ENCODE measurements at places on chromosomes 6 and 20. TPM values are rescaled to one million over a fixed set of nuclear protein-coding genes. Genes with fewer than 3 reads are reported as not detected.
A peak's percentile ranks its signal among the peaks of the same experiment; 100 is the strongest.

DNA sequence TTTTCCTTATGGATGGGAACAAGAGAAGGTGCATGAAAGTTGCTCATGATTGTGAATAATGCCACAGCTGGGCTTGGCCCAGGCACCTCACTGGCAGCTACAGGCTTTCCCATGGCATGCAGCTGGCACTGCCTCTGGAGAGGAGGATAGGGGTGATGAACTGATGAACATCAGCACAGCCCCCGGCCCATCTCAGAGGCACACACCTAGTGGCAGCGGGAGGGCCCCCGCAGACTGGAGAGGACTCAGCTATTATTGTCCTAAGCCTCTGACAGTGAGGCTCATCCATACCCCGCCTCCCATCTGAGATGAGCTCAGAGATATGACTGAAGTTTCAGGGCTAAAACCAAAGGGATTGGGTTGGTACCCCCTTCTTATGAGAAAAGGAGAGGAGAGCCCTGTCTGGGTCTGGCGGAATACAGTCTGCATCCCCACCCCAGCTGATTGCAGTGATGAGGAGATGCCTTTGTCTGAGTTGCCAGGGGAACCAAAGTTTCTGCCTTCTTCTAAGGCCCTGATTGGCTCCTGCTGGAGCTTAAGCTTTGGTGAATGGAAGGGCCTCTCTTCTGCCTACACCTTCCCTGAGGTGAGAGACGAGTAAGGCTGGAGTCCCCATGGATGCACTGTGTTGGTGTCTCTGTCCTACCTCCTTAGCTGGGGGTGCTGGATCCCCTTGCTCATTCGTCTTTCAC is 27.6 kb upstream of the EPB41L1 start:
- DNase-seq: no peak

DNA sequence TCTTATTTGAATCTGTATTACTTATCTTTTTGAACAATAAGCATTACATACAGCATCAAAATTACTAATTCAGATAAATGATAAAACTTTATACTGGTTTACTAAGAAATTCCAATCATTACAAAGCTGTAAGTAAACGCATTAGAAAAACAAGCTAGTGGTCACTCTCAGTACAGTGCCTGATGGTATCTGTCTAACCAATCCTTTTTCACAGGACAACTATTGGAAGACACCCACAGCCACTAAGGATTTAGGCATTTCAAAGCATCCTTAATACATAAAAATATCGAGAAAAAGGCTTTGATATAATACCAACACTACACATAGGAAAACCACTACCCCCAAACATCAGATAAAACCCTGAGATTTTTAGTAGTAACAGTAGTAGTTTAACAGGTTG is 2.6 kb downstream of the CD164 start:
- DNase-seq: peak; percentile 49

- DNase-seq: no peak
Observed at GRCh38 chr6:130473886-130474285, 108.1 kb downstream of the TMEM200A start.

- peak; percentile 82 for DNase-seq
Observed at GRCh38 chr6:134111062-134111677, 58.7 kb upstream of the SLC2A12 start.

GRCh38 chr20:2846698-2847097 is 6.2 kb downstream of the VPS16 start:
- DNase-seq: no peak

DNA sequence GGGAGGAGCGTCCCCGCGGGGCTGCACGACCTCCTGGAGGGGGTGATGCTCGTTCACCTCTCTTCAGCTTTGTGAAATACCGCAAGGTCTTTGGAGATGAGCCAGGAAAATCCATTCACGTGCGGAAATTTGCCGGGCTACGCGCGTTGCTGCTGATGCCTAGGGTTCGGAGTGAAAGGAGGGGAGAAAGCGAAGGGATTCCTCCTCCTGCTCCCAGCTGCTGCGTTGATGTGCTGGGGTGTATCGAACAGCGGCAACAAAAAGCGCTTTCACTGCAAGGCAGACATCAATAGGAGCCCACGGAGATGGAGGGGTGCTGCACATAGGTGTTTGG is 391 bp upstream of the B3GAT2 start:
- no peak for DNase-seq

DNA sequence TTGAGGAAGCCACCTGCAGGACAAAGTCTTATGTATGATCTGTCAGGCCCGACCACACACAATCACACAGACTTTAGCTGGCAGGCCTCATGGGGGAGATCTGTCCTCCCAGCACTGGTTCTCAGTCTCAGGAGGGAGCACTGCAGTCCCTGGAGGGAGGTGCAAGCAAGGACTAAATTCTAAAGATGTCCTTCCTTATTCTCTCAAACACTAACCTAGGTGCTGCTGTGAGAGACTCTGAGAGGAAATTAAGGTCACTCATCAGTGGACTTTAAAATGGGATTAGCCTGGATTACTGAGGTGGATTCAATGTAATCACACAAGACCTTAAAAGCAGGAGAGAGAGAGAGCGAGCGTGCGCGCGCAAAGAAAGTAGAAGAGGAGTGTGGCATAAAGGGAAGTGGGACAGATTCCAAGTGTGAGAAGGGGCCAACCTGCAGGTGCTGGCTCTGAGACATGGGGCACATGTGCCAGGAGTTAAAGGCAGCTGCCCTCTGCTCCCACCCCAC is 14.3 kb downstream of the GLO1 start:
- DNase-seq: no peak

DEFB132 gene
- not detected for total RNA-seq

TMEM74B gene
- 1.9 TPM for total RNA-seq

MYT1 gene
- total RNA-seq: not detected

COL21A1 gene
- not detected for total RNA-seq

TAAR9 gene
- not detected for total RNA-seq

DNA sequence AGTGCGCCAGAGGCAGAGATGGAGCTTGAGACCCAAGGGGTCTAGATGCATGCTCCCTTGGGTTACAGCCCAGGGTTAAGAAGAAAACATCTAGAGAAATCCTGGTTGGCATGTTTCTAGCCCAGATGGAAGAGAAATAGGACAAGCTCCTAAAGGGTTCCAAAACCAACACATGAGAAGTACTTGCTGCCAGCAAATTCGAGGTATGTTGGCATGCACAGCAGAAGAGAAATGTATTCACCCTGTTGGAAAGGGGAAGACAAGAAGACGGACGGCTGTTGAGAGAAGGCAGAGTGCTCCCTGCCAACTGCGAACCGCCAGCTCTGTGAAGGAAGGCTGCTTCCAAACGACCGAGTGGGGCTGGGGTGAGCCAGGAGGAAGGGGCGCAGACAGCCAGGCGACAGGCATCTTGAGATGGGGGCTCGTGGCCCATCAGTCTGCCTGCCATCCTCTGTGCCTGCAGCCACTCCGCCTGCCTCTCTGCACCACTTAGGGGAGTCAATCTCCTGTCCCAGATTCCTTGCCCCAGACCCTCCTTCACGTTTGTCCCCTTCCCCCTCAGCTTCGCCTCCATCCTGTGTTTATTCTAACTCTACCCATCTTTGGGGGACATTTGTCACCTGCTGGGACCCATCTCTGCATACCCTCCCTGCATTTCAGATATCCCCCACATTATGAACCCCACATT is 249.2 kb downstream of the CDC5L start:
- DNase-seq: no peak

DNA sequence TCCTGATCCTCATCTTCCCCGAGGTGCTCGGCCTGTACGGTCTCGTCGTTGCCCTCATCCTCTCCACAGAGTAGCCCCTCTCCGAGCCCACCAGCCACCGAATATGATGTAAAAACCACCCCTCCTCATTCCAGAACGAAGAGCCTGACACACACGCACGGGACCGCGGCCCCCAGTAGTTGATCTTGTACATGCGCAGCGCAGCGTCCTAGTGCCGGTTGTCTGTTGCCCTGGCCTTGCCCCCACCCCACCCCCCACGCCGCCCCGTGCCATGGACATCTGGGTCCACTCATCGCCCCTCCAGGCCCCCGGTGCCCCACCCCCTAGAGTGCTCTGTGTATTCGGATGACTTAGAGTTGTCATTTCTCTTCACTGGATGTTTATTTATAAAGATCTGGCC is 5.2 kb upstream of the PRPH2 start:
- no peak for DNase-seq

TFAP2D gene
- total RNA-seq: not detected
